Mucosa of descending colon (tissue), 3 donors: ENCODE measurements at places on chromosomes 6 and 20. TPM values are rescaled to one million over a fixed set of nuclear protein-coding genes. Genes with fewer than 3 reads are reported as not detected.

PTK6 gene
- 39.5 TPM for total RNA-seq

TSHZ2 gene
- total RNA-seq = 3.6 TPM

RAD21L1 gene
- not detected for total RNA-seq

CAGE1 gene
- total RNA-seq = not detected
